ENCODE measurements at places on chromosomes 7 and 10. TPM values are rescaled to one million over a fixed set of nuclear protein-coding genes. Genes with fewer than 3 reads are reported as not detected.

DNA sequence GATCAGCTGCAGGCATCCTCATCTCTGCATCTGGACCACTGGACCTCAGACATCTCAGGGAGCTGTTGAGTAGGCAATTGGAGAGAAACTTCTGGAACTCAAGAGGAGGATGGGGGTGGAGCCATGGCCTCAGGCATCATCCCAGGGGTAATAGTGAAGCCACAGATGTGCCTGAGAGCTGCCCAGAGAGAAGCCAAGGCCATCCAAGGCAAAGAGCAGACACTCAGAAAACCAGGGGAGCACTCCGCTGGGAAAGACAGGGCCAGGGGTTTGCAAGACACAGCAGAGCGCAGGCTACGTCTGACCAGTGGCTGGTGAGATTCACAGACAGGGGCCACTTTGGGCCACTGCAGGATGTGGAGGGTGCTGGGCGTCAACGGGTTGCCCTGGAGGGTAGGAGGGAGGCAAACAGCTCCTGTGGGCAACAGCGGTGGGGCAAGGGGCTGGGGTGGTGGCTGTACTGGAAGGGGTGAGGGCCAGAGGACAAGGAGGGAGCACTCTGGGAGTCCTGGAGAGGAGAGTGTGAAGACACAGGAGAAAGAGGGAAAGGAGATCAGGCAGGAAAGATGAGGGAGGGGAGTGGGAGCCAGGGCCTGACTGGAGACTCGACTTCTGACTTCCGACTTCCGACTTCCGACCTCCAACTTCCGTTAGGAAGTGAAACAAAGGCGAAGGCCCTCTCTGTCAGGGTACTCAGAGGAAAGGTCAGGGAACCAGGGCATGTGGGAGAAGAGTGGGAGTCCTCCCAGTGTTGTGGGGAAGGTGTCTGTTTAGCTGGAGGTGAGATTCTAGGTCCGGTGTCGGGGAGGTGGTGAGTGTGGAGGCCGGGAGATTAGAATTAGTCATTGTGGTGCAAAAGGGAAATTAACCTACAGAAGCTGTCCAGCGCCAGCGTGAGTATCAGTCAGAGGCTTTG, 69.7 kb upstream of the ANTXRL start:
- DNase-seq = no peak

- no peak for DNase-seq
Measured at GRCh38 chr7:127807829-127808228, 155.8 kb downstream of the SND1 start.

- DNase-seq = no peak
Measured at GRCh38 chr10:83184641-83185040, 954.7 kb upstream of the GHITM start.

DNA sequence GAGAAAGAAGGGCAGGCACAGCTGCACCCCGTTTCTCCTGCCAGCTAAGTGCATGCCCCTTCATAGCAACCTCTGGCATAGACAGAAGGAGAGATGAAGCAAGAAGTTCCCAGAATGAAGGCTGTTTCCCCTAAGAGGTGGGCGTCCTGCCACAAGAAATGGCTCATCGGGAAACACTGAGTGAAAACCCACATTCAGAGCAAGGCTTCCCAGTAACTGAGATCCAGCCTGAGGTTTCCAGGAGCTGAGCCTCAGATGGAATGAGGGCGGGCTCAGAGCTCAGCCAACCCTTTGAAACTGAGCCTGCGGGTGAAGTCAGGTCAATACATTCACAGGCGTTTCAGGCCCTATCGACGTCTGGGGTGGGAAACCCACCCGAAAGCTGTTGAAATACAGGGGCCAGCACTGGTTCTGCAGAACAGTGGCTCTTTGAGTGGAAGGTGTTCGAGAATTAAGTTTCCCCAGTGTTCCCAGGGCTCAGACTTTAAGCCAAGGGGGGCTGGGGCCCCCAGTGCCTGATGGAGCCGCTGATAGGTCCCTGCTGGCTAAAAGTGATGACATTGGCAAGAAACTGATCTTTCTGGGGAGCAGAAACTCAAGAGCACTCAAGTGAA, 510.2 kb downstream of the RPS24 start:
- peak; percentile 60 for DNase-seq

- DNase-seq = no peak
Measured at GRCh38 chr7:100455206-100455605, 8.9 kb downstream of the SPACDR start.

GRCh38 chr10:102669206-102670064, 25.2 kb downstream of the TRIM8 start:
- DNase-seq = peak; percentile 66

GRCh38 chr7:107687656-107688055, 27.0 kb downstream of the SLC26A4 start:
- DNase-seq = peak; percentile 38

- no peak for DNase-seq
Measured at GRCh38 chr7:22872096-22872807, 49.6 kb upstream of the TOMM7 start.

DNA sequence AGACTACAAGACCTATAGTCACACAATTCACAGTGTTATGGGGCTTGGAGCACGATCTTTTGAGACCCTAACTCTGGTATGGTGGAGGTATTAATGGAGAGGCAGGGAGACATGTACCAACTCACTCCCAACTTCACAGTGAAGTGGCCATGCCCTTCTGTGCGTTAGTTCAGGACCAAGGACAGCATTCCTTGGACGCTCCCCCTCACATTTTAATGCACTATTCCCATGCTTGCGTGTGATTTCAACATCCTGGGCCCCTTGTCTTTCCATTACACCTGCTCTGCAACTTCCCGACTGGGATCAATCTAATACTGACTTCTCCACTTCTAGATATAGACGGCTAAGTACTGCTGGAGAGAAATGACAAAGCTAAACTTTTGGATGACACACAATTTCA, 72.7 kb downstream of the PLCE1 start:
- peak; percentile 33 for DNase-seq

DNA sequence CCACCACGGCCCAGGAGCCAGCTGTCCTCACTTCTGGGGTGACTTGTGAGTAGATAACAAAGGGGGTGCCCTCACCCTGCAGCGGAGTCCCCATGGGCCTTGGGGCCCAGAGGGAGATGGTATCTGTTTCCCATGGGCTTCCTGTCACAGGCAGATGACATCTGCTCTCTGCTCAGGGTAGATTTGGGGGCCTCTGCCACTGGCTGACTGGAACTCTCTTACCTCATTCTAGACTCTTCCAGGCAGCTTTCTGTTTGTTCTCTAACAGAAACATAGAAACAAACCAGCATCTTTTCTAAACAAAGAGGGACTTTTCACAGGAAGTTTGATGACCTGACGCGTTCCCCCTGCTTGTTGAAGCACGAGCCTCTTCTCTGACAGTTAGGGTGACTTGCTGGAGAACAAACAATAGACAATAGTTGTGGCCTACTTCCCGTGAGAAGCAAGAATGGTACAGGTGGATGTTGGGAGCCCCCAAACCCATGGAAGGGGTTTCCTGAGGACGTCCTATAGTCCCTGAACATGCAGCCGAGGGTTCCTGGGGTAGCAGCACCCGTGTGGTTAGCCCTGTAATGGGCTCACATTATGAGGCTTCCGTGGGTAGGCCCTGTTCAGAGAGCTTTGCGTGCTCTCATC, 61.6 kb downstream of the GRK5 start:
- DNase-seq = no peak

Gene SPACDR
- not detected for total RNA-seq

Gene PNLIPRP3
- total RNA-seq = not detected

Gene MBL2
- not detected for total RNA-seq

Gene NKX6-2
- total RNA-seq = not detected

Gene DKK1
- 2.7 TPM for total RNA-seq

Gene CHRM2
- under 0.01 TPM for total RNA-seq

Gene SPDYE1
- not detected for total RNA-seq

Gene NKX2-3
- total RNA-seq = not detected

Gene TPK1
- 11.6 TPM for total RNA-seq

Gene SH3PXD2A
- 8.2 TPM for total RNA-seq

Gene FAM25G
- total RNA-seq = not detected

Gene NPC1L1
- 0.35 TPM for total RNA-seq

Measured in renal cortical epithelial cell (primary cell).